ENCODE measurements at places on chromosomes 2 and 18. TPM values are rescaled to one million over a fixed set of nuclear protein-coding genes. Genes with fewer than 3 reads are reported as not detected.

ATP5F1A gene
- total RNA-seq = 609 TPM

STARD6 gene
- total RNA-seq = not detected

OR6B2 gene
- not detected for total RNA-seq

TUBA4B gene
- total RNA-seq = not detected

OSGEPL1 gene
- total RNA-seq = 14.3 TPM

GALR1 gene
- not detected for total RNA-seq

FZD7 gene
- 35.8 TPM for total RNA-seq

LINC00305 gene
- not detected for total RNA-seq

SKOR2 gene
- total RNA-seq = not detected

MBP gene
- 54.1 TPM for total RNA-seq

PRSS56 gene
- not detected for total RNA-seq

CHRND gene
- total RNA-seq = not detected

RGPD4 gene
- total RNA-seq = 0.16 TPM

RNU2-63P gene
- total RNA-seq = not detected

FABP1 gene
- not detected for total RNA-seq

BCL2 gene
- 4.2 TPM for total RNA-seq

TMEM200C gene
- 0.33 TPM for total RNA-seq

PTPRN gene
- 1.8 TPM for total RNA-seq

TACR1 gene
- total RNA-seq = 0.09 TPM

POTEC gene
- not detected for total RNA-seq

GREB1 gene
- total RNA-seq = 1.7 TPM

SOX11 gene
- total RNA-seq = not detected

FAP gene
- 150 TPM for total RNA-seq

SLC5A7 gene
- not detected for total RNA-seq

SUCLG1 gene
- total RNA-seq = 31.1 TPM

EGR4 gene
- not detected for total RNA-seq

NMUR1 gene
- not detected for total RNA-seq
